ENCODE measurements at places on chromosomes 2 and 18.

GRCh38 chr18:21450913-21451312, 149.6 kb downstream of the ESCO1 start:
- DNase-seq, result no peak

- no peak for DNase-seq
Measured at GRCh38 chr2:201507725-201508124, 56.2 kb downstream of the STRADB start.

GRCh38 chr2:233460726-233461441, 105.7 kb downstream of the USP40 start:
- no peak for DNase-seq

- DNase-seq, result no peak
Measured at GRCh38 chr18:8403713-8404112, 205.5 kb upstream of the RAB12 start.

- no peak for DNase-seq
Measured at GRCh38 chr2:35585972-35586371, 769.6 kb upstream of the CRIM1 start.

DNA sequence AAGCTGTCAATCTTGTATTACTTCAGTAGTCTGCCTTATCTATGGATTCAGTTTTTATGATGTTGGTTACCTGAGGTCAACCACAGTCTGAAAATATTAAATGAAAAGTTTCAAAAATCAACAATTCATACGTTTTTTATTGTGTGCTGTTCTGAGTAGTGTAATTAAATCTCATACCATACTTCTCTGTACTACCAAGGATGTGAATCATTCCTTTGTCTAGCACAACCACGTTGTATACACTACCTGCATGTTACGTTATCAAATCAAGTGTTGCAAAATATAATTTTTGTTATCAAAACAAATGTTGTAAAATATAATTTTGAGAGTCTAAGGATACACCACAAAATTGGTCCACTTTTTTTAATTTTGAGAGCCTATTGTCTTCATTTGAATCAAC, 590.2 kb upstream of the SETBP1 start:
- DNase-seq, result no peak

GRCh38 chr2:168974428-168974827, 56.7 kb downstream of the ABCB11 start:
- DNase-seq, result no peak

DNA sequence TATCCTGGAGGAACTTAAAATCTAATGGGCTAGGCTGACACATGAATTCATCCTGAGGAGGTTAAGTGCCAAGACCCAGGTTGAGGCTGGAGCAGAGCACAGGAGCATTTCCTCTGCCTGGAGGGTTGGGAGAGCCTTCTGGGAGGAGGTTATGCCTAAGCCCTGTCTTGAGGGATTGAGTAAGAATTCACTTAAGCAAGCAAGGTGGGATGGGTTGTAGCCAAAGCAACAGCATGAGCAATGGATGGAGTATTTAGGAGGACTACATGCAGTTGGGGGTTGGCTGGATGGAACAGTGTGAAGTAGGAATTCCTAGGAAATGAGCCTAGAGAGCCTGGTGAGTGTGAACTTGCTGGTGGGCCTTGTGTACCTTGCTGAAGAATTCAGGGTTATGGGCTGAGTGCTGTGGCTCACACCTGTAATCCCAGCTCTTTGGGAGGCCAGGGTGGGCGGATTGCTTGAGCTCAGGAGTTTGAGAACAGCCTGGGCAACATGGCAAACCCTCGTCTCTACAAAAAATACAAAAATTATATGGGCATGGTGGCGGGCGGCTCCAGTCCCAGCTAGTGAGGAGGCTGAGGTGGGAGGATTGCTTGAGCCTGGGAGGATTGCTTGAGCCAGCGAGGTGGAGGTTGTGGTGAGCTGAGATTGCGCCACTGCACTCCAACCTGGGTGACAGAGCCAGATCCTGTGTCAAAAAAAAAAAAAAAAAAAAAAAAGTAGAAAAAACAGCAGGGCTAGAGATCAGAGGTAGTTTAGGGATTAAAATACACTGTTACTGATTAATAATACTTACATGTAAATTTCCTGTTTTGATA, 22.2 kb downstream of the TANC1 start:
- DNase-seq, result peak; percentile 90

GRCh38 chr2:119552902-119553301, 8.7 kb downstream of the CFAP221 start:
- DNase-seq, result no peak

DNA sequence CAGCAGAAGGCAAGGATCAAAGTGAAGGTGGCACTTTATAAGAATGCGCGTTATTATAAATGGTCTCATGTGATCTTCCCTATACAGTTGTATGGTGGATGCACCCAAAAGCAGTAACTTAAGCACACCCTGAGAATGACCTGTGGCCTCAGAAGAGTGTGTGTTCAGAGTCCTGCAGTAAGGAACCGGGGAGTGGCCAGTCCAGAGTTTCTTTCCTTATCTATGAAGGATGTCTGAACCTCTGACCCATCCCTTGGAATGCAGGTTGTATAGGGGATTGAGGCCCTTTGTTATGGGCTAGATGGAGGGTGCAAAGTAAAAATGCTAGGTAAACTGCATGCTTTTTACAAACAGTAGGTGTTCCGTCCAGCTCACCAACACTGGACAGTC, 43.6 kb upstream of the ANKRD44 start:
- DNase-seq, result no peak

GRCh38 chr2:173076581-173077345, 1.1 kb downstream of the MAP3K20 start:
- DNase-seq, result no peak

DNA sequence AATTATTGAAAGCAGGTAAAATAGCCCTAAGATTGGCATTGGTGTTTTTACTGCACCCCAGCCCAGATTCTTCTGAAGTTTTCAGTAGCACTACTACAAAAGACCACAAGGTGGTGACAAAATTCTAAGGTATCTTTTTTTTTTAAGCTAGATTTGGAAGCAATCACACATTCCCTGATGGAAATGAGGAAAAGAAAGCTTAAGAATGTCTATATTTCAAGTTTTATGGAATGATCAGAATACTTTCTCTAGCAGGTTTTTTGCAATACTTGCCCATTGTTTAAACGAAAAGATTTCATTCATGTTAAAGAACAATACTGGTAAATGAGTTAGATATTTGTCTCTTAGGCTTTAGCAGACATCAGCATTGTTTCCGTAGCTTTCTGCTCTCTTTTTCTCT, 32.1 kb upstream of the ZNF638 start:
- peak; percentile 9 for DNase-seq

DNA sequence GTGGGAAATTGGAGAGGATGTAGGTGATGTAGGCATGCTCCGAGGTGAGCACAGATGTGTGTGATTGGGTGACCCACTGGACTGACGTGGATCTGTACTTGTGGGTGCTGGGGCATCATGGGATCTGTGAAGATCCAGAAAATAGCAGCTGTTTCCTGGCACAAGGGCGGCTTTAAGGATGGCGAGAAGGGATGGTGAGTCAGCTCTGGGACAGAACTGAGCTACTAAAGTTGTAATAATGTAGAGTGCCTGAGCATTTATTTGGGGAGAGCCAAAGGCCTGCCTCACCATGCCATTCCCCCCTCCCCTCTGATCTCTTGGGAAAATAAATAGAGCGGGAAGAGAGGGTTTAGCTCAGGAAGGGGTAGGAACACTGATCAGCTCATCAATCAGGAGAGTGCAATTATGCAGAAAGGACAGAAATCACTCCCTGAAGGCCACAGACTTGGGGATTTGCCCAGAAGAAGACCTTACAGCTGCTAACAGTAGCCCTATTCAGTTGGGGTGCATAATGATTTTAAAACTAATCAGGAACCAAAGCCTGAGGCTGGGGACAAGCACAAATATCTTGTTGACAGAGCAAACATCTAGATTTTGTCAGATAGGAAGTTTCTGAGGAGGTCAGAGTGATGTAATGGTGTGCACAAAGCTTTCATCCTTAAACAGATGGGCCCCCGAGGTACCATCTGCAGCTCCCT, 30.3 kb downstream of the TANC1 start:
- no peak for DNase-seq

- DNase-seq, result no peak
Measured at GRCh38 chr2:65107530-65107929, 22.4 kb downstream of the RAB1A start.

DNA sequence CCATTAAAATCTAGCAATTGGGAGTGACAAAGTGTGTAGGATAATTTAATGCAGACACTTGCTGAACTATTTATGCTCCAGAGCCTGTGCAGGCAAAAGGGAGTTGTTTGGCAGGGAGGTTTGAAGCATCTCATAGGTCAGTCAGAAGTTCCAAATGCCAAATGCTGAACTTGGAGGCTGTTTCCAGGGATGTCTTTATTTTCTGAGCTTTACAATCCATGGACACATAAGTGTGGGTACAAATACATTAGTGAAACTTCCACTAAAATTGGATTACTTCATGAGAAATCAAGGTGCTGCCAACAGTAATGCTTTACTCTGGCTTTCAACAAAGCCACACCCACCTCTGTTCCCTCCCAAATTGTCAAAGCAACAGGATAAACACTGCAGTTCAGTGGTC, 422.1 kb upstream of the SETBP1 start:
- DNase-seq, result no peak

DNA sequence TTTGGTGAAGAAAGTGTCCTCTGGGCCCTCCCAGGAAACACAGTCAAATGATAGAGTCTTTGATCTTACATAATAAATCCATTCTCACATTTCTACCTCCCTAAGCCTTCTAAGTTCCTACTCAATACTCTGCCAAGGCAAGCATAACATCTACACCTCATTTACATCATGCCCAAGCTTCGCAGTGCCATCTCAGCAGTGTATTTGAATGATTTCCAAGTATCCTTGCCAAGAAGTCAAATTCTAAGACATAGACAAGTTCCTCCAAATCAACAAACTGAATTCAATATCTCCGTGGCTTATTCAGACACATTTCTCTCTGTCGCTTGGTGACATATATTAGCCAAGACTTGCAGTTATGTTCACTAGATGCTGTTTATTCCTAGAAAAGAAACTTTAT, 8.1 kb upstream of the MLPH start:
- no peak for DNase-seq

DNA sequence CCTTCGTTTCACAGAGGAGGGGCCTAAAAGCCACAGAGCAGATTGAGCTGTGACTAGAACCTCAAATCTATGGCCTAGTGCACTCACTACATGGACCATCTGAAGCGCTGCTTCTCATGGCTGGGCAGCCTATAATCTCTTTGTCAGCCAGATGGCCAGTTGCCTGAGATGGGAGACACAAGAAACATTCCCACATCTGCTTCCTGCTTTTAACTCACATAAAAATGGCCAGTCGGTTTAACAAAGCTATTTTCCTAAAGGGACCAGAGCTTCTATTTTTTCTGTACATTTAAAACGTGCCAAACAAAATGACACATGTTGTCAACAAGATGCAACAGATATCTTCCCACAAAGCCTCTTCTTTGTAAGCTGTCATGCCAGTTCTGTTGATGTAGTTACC, 173.8 kb downstream of the GFPT1 start:
- DNase-seq, result no peak

GRCh38 chr2:240551811-240552210, 6.0 kb downstream of the ANKMY1 start:
- DNase-seq, result no peak

DNA sequence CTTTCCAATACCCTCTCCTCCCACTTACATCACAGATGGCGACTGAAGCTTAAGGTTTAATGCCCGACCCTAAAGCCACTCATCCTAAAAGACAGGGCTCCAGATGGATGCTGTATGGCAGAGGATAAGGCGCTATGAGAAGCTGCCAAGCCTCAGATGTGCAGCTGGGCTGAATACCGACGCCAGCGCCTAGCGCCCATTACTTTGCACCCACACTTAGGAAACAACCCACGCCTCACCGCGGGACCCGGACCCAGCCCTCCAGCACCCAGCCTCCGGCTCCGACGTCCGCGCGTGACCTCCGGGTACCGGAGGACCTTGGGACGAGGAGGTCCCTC, 335 bp downstream of the TRAK2 start:
- DNase-seq, result no peak

DNA sequence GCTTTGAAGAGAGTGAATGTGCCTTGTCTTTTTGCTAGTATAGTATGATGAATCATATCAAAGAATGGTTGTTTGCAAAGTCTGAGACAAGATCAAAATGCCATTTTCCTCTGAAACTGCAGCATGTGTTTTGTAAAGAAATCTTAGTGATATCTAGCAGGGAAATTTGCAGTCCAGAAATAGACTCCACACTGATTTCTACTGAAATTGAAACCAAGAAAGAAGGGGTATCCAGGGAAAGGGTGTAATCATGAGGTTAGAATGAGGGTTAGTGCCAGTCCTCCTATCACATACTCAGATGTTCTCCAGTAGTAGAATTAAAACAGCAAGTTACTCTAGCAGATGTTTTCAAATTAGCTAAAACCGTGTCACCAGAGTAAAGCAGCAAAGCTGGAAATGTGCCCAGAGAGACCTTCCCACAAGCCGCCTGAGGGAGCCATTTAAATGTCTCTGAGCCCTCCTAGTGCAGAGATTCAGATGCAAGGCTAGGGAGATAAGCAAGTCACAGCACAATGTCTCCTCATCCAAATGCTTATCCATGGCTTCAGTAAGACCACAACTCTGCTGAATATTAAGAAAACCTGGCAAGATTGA, 4.9 kb downstream of the DLGAP1 start:
- no peak for DNase-seq

DNA sequence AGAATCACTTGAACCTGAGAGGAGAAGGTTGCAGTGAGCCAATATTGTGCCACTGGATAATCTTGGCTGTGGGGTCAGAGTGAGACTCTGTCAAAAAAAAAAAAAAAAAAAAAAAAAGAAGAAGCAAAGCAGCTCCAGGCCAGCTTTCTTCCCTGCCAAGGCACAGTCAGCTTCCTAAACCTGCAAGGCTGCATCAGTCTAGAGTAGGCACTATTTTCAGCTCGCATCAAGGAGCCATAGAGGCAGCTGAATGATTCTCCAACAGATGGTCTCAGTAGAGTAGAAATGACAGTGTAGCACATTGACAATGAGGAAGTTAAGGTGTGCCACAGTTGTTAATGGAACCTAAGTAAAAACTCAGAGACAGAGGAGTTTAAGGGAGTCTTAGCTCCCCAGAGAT, 35.6 kb downstream of the BMP10 start:
- DNase-seq, result no peak

DNA sequence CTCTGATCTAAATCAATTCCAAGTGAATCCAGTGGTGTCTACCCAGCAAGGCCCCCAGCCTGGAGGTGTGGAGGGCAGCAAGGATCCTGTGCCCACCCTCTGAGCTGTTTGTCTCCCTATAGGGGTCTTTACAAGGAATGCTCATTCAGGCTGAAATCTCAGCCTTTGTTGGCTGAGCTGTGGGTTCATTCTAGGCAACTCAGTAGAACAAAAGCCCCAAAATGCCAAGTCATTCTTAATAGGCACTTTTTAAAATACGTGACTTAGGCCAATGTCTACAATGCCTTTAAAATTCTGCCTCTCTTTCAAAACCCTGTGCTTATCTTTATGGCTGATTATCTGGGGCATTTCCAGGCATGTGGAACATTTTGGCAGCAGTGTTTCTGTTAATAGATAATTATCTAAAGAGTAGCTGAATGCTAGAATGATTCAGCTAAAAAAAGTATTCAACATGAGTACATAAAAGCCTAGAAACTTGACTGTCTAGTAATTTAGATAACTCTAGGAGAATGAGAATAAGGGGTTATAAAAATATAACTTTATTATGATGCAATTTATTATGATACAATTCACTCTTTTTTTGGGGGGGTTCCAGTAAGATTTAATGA, 7.4 kb downstream of the UGT1A6 start:
- no peak for DNase-seq

Measured in fibroblast of skin of left quadriceps (primary cell).